ENCODE measurements at places on chromosomes 7 and 10. TPM values are rescaled to one million over a fixed set of nuclear protein-coding genes. Genes with fewer than 3 reads are reported as not detected.

The EPHA1 gene
- 6.0 TPM for polyA plus RNA-seq

The AKR1C4 gene
- polyA plus RNA-seq: not detected

The PLPP4 gene
- 0.10 TPM for polyA plus RNA-seq

The CARD11 gene
- polyA plus RNA-seq: 0.67 TPM

The C7orf33 gene
- polyA plus RNA-seq: 1.1 TPM

The SCART1 gene
- polyA plus RNA-seq: 1.5 TPM

The TMEM184A gene
- polyA plus RNA-seq: 0.78 TPM

DNA sequence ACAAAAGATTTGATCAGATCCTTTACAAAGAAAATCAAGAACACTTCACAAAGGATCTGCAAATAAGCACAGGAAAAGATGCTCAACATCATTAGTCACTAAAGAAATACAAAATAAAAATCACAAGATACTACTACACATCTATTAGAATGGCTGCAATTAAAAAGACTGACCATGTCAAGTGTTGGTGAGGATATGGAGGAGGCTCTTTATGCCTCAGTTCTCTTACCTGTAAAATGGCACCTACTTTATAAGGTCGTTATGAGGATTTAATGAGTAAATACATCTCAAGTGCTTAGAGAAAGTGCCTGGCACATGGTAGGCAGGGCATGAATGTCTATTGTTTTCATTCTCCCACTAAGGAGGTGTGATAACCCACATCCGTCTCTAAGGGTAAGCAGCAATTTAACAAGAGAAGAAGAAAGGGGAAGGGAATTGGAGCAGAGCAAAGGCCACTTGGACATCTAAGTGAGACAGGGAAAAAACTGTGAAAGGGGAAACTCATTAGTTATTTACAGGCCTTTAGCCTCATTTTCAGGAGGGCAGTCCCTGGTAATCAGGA lies 157.5 kb upstream of the NFE2L3 start:
- DNase-seq: no peak

- no peak for DNase-seq
Observed at GRCh38 chr10:33260403-33261149, 73.9 kb downstream of the NRP1 start.

GRCh38 chr10:12158111-12158510 lies 28.6 kb downstream of the SEC61A2 start:
- no peak for DNase-seq

DNA sequence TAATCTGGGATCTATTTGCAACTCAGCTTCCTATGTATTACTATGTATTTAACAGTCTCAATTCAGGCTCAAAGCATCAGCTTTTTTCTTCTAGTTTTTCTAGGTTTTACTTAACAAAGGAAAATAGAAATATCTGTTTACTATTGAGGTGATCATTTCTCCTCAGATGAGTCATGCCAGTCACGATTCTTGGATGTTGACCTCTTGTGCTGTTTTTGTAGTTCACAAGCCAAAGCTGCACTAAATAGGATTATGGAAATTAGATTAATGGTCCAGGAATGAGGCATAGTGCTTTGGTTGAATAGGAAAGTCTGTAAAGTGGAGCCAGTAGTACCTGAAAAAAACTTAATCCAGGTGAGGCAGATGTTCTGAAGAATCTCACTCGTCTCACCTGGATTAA lies 198.3 kb upstream of the KAT6B start:
- DNase-seq: no peak

GRCh38 chr7:122515404-122515803 lies 183.5 kb downstream of the RNF133 start:
- no peak for DNase-seq

DNA sequence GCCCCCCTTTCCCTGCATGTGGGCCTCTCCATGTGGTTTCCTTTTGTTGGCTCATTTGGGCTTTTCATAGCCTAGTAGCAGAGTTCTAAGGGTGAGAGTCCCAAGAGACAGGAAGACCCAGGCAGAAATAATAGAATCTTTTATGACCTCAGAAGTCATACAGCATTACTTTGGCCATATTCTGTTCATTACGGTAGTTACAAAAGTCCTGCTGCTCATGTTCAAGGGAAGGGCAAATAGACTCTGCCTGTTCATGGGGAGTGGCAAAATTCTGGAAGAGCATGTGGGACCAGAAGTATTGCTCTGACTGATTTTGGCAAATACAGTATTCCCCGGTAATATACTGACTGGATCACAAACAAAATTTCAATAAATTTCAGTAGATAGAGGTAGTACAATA lies 910.3 kb downstream of the LRMDA start:
- DNase-seq: no peak

GRCh38 chr10:49329146-49329505 lies 30.2 kb downstream of the C10orf71 start:
- DNase-seq: no peak

DNA sequence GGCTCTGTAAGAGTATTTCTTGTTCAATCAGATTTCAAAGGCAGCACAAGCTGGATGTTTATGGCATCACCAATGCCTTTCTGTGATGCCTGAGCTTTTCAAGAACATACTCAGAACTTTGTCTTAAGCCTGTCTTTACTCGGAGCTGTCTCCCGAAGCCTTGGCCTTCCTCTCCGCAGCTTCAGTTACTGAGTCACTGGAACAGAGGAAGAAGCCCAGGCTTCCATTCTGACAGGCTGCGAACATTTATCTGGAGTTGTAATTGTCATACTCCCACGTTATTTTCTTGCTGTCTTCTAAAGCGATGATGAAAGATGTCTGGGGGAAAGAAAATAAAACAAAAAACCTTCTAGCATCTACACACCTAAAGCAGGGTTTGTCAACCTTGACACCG lies 43.9 kb downstream of the GRK5 start:
- no peak for DNase-seq

DNA sequence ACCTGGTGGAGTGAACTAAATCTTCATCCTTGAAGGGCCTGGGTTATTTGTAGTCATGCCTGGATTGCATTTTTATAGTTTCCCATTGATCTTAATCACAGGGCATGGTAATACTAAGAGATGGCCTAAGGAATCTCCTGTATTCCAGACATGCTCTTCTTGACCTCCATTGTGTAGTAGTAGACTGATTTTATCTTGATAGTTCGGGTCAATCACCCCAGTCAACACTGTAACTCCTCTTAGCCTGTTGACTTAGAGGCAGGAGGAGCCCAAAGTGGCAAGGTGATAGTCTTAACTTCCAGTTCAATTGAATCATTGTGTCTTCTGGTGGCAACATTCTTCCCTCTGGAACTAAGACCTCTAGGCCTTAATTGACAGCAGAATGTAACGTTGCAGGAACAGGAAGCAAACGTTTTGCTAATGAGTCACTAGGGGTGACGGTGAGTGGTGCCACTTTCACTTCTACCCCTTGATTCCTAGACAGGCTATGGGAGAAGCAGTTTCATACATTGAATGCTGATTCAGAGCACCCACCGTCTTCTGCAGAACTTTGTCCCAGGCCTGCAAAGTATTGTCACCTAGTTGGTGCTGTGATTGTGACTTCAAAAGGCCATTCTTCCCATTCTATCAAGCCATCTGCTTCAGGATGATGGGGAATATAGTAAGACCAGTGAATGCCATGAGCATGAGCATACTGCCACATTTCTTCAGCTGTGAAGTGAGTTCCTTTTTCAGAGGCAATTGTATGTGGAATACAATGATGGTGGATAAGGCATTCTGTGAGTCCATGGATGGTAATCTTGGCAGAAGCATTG lies 24.0 kb upstream of the PAPSS2 start:
- no peak for DNase-seq

DNA sequence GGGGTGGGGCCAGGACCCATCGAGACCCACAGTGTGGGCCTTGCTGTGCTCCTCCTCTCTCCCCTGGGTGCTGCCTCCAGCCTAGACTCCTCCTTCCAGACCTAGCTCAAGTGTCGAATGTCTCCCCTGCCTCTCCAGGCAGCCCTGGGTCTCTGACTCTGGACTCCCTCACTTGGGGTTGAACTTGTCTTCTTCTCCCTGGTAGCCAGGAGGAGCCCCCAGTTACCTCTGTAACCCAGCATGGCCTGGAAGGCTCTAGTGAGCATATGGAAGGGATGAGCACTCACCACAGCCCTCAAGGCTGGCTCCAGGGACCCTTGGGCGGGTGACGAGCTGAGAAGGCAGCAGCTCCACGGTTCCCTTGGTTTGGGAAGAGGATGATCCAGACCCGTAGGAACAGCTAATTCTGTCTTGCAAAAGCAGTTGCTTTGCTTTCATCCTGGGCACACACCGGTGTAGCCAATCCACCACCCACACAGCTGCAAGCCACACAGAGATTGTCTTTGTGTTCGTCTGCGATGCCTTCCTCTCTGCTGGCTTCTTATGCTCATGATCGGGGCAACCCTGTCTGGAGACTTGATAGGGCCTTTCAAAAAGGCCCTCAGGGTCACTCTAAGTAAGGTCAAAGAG lies 52.3 kb upstream of the ANTXRL start:
- DNase-seq: no peak

DNA sequence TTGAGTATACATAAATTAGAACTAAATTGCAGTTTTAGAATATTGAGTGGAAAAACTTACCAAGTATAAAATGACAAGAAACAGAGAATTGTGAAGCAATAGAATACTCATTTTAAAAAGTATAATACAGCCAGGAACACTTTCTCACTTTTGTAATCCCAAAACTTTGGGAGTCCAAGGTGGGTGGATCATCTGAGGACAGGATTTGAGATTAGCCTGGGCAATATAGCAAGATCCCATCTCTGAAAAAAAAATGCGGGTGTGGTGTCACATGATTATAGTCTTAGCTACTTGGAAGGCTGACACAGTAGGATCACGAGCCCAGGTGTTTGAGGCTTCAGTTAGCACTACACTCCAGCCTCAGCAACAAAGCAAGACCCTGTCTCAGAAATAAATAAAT lies 440.9 kb upstream of the POT1 start:
- no peak for DNase-seq

GRCh38 chr10:37972396-37972795 lies 4.1 kb downstream of the ZNF25 start:
- DNase-seq: no peak

DNA sequence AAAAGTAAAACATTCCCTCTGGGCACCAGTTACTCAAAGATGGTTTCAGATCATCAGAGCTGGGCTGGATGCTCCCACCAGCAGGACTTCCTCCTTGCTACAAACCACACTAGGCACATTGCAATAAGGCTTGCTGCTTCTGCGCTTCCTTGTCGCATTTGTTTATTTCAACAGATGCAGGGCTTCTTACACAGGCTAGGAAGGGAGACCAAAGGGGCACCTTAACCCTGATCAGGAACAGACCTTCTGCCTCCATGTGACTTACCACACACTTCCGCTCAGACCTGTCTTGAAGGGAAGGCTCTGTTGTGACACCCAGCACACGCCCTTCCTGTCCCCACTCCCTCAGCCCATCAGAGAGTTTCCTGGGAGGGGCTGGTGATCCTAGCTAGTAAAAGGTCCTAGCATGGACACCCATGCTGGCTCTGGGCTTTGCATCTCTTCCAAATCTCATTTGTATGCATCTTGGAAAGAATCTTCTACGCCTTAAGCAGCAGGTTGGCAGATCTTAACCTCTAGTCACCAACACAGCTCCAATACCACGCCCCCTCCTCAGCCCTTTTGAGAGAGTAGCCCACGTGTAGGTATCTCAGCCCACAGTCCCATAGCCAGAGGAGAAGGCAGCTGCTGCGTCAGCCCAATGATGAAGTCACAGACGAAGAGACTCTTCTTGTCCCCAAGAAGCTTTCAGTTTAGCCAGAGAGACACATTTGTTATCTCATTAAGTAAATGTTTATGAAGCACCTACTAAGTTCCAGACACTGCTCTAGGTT lies 47.1 kb upstream of the SVIL start:
- DNase-seq: no peak

DNA sequence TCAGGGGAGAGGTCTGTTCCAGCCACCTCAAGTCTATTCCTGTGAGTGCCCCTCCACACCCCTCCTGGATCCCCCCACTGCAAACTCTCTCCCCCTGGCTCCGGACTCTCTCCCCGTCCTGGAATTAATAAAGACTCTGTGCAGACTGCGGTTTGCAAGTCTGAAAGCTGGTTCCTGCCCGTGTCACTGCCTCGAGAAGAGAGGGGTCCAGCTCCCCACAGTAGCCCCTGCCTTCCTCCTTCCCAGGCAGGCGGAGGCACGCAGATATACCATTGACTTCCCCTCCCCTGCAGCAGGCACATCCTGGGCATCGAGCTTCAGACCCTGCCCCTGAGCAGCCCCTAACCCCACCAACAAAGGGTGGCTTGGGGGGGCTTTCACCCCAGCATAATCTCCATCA lies 2.2 kb upstream of the ELN start:
- DNase-seq: no peak

DNA sequence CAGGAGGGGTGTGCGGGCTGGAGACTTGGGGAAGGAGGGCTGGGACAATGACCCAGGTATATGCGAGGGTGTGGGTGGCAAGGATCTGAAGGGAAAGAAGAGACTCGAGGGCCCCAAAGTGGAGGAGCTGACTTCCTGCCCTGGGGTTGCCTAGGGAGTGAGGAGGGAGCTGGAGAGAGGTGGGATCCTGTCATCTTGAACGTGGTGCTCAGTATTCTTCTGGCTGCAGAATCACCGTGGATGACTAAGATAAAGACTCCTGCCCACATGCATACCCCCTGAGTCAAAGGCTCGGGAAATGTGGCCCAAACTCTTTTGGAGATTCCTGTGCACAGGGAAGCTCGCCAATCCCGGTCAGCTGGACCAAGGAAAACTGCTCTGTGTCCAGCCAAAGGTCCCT lies 31.2 kb downstream of the COL17A1 start:
- DNase-seq: no peak

DNA sequence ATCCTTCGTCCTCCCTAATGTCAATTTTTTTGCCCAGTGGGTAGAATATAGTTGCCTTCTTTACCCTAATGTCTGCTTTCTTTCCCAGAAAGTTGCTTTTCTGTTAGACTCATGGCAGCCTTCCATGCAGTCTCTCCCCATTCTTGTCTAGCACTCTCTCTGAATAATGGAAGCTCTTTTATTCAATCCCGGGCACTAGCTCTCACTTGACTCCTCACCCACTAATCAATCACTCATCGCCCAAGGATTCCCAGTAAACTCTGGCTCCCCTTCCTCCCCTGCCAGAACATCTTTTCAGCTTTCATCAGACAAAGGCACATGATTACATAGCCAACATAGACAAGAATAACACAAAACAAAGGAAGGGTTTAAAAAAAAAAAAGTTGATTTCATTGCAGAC lies 100.2 kb upstream of the RELN start:
- no peak for DNase-seq

- DNase-seq: no peak
Observed at GRCh38 chr7:155972247-155972646, 160.0 kb upstream of the SHH start.

Measured in forelimb muscle (tissue), 1 donor.